ENCODE measurements at places on chromosomes 12 and 14.
A peak's percentile ranks its signal among the peaks of the same experiment; 100 is the strongest.

- DNase-seq, result no peak
These were observed 2.1 kb upstream of the SLC16A7 start for GRCh38 chr12:59593761-59594160.

GRCh38 chr12:48988030-48988649 lies 10.0 kb downstream of the WNT1 start:
- DNase-seq, result peak; percentile 6

DNA sequence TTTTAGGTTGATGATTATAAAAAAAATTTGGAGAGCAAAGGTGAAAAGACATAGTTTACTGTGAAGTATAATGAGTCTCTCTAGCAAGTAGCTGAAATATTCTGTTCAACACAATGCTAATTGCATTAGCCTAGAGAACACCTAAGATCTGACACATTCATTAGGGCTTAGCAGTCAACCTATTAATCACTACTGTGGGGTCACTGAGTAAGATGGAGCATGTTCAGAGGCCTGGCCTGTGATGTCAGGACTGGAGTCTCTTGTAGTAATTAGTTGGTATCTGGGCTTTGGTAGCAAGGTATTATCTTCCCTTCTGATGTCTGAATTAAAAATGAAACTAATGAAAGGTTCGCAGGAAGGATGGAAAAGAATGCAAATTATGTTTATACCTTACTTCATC lies 112.7 kb downstream of the SLC16A7 start:
- DNase-seq, result no peak

- DNase-seq, result no peak
These were observed 16.2 kb downstream of the PRORP start for GRCh38 chr14:35138585-35138984.

- DNase-seq, result no peak
These were observed 9.2 kb downstream of the EXOC3L4 start for GRCh38 chr14:103103461-103104388.

DNA sequence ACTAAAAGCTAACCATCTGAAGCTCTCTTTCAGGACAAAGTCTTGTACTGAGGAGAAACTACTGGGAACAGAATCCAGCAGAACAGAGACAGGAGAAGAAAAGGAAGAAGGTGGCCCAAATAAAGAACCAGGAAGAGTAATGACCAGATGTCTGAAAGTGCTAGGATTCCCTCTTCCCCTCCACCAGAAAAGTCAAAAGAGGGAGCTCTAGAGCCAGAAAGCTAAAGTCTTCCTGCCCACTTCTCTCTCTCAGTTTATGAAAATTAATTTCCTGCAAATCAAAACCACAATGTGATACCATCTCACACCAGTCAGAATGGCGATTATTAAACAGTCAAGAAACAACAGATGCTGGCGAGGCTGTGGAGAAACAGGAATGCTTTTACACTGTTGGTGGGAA lies 47.2 kb downstream of the SPPL3 start:
- no peak for DNase-seq

- no peak for DNase-seq
These were observed 239.0 kb upstream of the EGLN3 start for GRCh38 chr14:34189866-34190265.

- DNase-seq, result no peak
These were observed 335.6 kb downstream of the TMEM121 start for GRCh38 chr14:105861985-105862465.

DNA sequence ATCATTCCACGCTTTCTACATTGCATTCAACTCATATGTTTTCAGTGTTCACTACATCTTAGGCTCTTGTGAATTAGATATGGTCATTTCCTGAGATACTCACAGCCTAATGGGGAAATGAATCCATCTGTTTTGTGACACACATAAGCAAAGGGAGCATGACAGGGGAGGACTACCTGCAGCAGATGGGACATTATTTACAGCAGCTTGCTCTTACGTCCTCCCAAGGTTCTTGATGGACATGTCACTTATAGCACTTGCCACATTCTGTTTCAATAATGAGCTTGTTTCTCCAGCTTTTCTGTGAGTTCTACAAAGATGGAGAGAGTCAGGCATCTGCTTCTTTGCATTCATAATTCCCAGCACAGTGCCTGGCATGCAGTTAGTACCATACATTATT lies 1509.6 kb upstream of the TMEM132C start:
- no peak for DNase-seq

DNA sequence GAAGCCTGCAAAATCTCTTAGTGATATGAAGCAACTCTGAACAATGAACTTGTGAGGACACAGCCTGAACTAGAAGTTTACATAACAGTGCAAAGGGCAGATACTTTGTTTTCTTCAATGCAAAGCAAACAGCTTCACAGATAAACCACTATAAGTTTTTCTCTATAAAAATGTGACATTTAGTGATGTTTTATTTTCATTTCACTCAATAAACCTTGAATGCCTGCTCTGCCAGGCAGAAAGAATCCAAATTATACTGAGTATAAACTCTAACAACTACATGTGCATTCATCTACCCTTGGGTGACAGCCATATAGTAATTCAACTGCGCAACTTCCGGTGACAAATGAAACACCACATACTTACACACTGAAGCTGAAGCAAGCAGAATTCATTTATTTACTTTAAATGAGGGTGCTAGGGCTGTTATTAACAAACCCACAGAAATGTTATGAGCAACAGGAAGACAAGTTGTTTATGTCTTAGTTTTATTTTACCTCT lies 10.3 kb downstream of the DCP1B start:
- DNase-seq, result no peak

- no peak for DNase-seq
These were observed 9.7 kb downstream of the CEP170B start for GRCh38 chr14:104874571-104875411.

DNA sequence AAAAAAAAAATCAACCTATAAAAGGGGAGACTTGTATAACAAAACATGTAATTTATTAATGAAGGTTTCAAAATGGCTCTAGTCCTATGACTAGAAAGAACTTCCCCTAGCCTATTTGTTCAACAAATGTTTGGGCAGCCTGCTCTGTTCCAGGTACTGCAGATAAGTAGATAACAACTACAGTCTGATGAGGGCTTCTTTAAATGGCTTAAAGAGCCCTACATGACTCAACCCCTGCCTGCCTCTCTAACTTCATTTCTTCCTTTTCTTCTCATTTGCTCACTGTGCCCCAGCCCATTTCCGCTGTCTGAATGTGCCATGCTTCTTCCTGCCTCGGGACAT lies 21.5 kb downstream of the ALDH6A1 start:
- no peak for DNase-seq

DNA sequence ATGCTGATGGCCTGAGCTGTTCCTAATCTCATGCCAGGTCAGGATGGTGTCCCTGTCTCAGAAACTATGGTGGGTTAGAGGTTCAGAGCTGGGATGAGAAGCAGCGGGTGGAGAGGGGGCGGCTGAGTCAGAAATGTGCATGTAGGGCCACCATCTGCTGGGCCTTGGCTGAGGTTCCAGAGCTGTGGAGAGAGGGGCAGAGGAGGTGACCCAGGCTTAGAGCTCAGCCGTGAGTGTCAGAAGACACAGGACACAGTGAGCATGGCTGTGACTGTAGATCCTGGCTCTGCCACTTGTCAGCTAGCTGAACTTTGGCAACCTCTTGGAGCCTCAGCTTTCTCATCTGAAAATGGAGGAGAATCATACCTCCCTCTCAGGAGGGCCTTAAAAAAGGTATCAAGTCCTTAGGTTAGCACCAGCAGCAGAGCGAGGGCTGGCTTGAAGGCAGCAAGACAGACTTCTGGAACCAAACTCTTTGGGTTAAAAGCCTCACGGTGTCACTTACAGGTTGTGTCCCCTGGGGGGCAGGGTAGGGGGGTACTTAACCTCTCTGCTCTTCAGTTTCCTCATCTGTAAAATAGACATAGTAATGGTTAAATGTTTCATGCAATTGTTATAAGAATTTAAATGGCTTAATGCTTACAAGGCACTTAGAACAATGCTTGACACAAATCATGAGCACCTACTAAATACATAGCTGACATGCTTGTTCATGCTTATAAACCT lies 34.8 kb downstream of the TMEM229B start:
- no peak for DNase-seq

GRCh38 chr14:100271247-100271939 lies 32.4 kb downstream of the YY1 start:
- no peak for DNase-seq

DNA sequence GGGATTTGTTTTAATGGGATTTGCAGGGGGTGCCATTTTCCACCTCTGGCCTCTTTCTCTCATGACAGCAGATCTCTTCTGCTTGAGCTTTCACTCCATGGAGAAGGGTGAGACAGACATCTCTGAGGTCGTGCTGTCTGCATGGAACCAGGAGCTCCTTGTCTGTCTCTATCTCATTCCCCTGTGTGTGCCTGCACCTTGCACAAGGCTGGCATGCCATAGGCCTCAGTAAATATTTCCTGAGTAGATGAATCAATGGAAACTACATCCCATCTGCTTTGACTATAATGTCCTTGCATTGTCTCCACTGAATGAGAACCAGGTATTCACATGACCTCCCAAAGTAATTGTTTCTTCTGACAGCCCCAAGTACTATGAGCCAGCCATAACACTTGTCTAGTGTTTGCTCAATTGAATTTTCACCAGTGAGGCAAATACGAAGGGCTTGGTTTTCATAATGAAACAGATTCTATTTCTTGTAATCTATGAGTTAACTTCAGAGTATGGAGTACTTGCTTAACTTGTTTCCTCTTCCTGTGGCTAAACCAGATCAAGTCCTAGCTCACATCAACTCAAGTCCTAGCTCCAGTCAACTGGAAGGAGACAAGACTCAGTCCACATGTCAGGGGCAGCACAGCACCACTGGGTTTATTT lies 32.3 kb downstream of the KCNK13 start:
- no peak for DNase-seq

GRCh38 chr12:78560633-78561032 lies 303.9 kb upstream of the SYT1 start:
- DNase-seq, result no peak

DNA sequence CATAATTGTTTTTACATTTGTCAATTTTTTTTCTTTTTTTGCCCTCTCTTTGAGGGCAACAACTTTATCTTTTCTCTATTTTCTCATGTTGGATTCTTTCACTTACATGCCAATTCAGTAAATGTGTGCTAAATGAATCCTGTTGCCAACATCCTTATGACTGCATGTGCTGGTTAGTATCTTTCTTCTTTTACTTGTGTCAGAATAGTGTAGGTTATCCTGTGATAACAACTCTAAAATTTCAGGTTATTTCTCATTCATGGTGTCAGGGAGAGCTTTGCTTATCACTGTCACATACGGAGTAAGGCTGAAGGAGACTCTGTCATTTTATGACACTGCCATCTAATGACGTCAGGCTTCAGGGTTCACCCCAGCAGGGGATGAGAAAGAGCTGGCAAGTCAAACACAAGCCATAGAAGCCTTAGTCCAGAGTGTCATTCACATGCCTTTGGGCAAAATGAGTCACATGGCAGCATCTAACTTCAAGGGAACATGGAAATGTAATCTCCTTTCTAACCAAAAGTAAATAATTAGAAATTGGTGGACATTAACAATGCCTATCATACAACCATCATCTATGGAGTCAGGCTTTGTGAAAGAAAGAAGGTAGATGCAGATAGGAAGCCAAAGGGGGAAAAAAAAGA lies 242.5 kb upstream of the ATP2B1 start:
- no peak for DNase-seq

DNA sequence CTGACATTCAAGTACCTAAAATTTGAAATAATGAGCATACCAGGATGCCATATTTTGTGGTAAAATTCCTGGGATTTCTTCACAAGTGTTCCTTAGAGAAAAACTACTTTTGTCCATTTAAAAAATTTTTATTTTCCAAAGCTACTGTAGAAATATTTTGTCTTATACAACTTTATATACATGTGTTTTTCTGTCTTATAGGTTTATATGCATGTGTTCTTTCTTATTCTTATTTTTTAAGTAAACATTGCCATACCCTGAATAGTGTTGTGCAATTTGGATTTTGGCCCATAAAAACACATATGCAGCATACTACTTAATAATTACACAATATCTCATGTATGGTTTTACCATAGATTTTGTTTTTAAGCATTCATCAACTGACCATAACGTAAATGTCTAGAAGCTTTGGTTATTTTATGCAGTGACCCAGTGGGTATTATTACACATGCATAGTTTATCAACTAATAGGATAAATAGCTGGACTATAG lies 1107.4 kb upstream of the SEL1L start:
- peak; percentile 1 for DNase-seq

- DNase-seq, result no peak
These were observed 4.6 kb downstream of the BEGAIN start for GRCh38 chr14:100582496-100583165.
